ENCODE measurements at places on chromosomes 1 and 21.

DNA sequence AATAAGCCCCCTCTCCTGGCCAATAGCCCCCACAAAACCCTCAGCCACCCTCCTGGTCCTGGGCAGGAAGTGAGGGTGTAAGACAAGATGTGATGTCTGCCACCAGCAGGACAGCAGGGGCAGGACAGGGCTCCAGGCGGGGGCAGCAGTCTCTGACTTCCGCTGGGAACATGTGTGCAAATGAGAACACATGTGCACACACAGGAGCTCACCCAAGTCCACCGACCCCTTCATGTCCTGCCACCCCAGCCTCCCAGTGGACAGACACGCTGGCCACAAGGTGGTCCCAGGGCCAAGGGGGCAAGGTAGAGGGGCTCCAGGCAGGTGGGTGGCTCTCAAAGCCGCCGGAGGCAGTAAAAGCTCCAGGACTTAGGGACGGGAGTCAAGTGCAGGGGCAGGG is 60.1 kb downstream of the KCNAB2 start:
- DNase-seq, result no peak

GRCh38 chr1:155889566-155889965 is 21.6 kb downstream of the RIT1 start:
- no peak for DNase-seq

GRCh38 chr1:203638950-203639349 is 12.3 kb downstream of the ATP2B4 start:
- no peak for DNase-seq

DNA sequence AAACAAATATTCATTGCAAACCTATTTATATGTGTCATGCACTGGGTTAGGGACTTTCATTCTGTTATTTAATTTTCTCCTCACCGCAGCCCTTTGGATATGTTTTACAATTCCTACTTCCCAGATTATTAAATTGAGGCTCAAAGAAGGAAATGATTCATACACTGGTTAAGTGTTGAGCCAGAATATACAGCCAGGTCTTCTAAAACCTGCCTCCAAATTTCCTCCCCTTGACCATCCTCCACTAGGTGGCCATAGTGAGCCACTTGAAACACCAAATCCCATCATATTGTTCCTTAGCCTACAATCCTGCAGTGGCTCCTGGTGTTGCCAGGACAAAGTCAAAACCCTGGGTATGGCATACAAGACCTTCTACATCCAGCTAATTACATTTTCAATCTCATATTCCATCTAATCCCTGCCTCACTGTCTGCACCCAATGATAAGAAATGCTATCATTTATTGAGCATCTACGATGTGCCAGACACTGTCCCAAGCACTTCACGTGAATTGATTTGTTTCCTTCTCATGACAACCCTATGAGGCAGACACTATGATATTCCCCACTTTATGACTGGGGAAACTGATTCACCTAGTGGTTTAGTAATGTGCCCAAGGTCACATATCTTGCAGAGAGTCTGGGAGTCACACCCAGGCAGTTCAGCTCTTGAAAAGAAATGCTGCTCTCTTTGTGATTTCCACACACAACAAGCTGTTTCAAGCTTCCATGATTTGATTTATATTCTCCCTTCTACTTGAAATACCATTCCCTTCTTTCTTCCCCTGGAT is 23.6 kb upstream of the KIRREL1 start:
- peak; percentile 82 for DNase-seq

- no peak for DNase-seq
Observed at GRCh38 chr1:95005584-95005983, 67.2 kb downstream of the ALG14 start.

DNA sequence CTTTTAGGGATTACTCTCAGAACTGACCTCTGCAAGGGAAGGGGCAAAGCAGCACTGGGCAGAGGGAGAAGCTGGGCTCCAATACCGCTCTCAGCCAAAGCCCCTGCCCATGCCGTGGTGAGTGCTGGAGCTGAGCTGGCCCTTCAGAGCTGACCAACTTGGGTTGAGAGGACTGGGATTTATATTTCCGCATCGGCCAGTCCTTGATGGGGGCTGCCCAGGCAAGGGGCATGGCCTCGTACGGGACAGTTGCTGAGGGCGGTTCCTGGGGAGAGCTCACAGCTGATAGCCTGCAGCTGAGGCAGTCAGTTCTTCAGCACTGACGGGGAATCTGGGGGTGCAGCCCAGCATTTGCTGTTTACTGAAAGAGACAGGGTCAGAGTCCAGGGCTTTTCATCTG is 8.0 kb downstream of the HUNK start:
- DNase-seq, result no peak

DNA sequence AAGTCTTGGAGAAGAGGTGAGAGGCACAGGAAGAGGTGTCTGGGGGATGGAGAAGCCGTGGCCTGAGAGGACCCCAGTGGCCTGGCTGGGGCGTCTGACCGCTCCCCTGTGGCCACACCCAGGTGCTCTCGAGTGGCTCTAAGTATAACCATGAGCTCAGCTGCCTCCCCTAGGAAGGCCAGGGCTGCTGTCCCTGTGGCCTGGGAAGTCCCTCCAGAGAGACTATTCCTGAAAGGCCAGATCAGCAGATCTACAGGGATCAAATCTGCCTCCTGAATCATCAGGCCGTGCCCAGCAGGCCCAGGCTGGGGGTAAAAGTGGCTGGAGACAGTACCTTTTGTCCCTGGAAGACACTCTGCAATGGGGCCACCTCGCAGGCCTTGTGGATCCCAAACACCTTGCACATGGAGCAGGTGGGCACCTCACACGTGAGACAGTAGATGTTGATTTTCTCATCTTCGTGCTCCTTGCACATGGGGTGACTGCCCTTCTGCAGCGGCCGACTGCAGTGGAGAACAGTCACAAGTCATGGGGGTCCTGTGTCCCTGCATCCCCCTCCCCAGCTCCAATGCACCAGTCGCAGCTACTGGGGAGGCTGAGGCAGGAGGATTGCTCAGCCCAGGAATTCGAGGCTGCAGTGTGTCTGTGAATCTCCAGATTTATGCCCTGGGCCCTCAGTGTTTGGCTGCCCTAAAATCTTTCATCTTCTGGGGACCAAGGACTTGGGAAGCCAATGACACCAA is 6.4 kb downstream of the TRIM63 start:
- no peak for DNase-seq

GRCh38 chr1:54428837-54429518 is 22.8 kb upstream of the SSBP3 start:
- DNase-seq, result no peak

Measured in AG10803 (cell line).